ENCODE measurements at places on chromosomes 11 and 22.

DNA sequence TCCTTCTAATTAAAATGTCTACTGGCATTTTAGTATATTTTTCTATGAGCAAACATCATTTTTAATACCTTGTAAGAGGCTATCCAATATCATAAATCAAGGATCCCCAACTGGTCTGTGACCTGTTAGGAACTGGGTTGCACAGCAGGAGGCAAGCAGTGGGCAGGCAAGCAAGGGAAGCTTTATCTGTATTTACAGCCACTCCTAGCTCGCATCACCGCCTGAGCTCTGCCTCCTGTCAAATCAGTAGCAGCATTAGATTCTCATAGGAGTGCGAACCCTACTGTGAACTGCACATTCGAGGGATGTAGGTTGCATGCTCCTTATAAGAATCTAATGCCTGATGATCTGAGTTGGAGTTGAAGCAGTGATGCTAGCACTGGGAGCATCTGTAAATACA lies 70.2 kb upstream of the CREB3L1 start:
- peak; percentile 76 for DNase-seq

GRCh38 chr22:32355760-32356159 lies 1.9 kb upstream of the RFPL3 start:
- DNase-seq = no peak

- no peak for DNase-seq
Measured at GRCh38 chr11:84981301-84981700, 645.8 kb downstream of the DLG2 start.

- no peak for DNase-seq
Measured at GRCh38 chr22:29341849-29342127, 26.3 kb upstream of the RASL10A start.

- no peak for DNase-seq
Measured at GRCh38 chr11:120043328-120043945, 94.5 kb downstream of the TRIM29 start.

GRCh38 chr11:60786811-60787567 lies 1.9 kb downstream of the MS4A10 start:
- no peak for DNase-seq

GRCh38 chr22:40175611-40176244 lies 2.0 kb upstream of the TNRC6B start:
- no peak for DNase-seq

DNA sequence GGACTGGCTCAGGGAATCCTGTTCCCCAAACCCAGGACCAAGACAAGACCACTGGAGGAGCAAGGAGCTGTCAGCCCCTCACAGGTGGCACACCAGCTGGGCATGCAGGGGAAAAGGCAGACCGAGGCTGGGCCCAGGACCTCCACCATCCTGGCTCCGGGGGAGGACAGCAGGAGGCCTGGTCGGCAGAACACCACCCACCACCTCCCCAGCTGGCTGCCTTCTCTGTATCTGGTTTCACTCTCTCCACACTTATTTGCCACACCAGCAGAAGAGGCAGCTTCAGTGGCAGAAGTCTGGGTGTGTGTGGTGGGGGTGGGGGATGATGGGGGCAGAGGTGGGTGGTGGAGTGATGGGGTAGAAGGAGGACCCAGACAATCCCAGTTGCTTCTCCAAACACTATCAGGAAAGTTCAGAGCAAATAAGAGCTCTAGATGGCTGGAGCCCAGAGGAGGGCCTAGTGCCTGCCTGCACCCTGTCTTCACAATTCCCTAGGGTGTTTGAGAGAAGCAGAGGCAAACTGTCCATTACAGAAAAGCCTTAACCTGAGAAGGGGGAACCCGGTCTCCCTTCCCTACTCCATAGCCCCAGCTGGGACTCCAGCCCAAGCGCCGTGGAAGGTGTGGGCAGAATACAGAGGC lies 51.9 kb upstream of the CDON start:
- DNase-seq = peak; percentile 53

DNA sequence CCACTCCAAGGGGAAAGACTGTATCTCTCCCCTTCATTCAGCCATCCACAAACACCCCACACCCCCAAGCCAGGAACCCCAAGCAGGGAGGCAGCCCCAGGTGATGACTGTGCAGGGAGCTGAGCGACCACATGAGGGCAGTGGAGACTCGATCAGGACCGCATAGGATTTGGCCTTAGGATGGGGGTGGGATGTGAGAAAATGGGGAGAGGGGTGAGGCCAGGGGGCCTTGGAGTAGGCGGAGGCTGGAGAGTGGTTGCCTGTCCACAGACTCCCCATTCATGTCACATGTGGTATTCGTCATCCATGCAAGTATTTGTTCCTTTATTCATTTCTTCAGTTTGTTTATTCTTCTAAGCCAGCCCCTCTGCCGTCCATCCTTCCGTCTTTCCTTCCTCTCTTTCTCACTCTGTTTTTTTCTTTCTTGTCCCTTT lies 2.7 kb upstream of the RHOD start:
- DNase-seq = no peak

DNA sequence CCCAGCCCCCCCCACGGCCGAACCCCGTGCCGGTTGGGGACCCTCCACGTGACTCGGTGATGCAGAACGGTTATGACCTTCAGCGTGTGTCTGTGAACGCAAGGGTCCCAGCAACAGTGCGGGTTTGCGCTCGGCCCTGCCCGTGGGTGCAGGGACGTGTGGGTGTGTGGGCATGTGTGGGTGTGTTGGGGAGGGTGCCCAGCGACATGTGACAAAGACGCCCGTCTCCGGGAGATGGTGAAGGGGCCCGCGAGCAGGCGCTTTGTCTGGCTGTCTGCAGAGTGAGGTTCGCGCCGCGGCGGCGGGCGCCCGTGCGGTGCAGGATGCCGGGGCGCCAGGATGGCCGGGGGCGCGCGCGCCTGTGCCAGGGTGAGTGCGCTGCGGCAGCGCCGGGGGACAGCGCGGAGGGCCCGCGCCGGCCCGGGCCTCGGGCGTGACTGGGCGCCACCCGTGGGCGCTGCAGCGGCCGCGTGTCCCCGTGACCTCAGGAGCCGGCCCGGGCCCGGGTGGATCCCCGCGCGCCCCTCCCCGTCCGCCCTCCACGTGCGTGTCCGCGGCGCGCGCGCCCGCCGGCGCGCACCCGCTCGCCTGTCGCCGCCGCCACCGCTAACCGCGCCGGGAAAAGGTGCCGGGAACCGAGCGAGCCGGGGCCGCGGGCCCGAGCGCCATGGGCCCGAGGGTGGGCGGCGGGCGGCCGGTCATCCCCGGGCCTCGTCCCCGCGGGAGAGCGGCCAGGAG lies at the start of gene LRFN4:
LRFN4 (plus strand) TSS at position 569 of the 738 bp plus-strand sequence. CDS start 681 bp downstream, outside the sequence.
- no peak for DNase-seq

Measured in NCI-H524 treated with DMSO at 0.1 percent for 48 hours (cell line).